Kidney capillary endothelial cell (primary cell): ENCODE measurements at places on chromosomes 11 and 22.

DNA sequence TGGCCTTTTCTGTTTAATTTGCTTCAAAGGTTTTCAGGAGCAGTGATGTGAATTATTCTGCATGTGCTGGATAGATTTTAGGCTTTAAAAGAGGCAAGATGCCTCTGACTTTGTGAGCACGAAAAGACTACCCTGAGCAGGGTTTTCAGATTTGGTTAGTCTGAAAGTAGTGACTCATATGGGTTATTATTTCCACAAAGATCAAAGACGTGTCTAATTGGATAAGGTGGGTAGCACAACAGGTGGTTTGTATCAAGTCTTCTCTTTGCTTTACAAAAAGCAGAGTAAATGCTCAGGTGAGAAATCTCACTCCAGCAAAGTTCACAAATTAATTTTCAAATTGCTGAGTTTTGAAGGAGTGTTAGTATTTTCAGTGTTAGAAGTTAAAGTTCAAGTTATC lies 37.6 kb upstream of the DBX1 start:
- DNase-seq, result no peak

DNA sequence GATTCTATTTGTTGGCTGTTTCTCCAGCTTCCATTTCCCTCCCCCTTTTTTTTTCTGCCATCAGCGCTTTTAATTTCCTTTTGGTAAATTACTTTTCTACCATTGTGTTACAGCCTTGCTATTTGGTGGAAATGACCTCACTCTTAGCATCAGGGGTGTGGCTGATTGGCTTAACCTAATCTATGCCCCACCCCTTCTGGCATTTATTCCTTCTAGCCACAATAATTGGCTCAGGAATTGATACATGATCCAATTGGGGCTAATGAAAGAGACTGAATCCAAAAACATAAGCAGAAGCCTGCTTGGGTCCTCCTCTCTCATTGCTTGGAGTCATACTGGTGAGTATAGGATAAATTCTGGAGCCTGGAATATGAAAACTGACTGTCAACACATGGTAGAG lies 402.4 kb upstream of the LRRC4C start:
- no peak for DNase-seq

GRCh38 chr11:132080127-132080526 lies 709.7 kb downstream of the NTM start:
- DNase-seq, result no peak

- no peak for DNase-seq
Observed at GRCh38 chr22:30210235-30210909, 36.2 kb downstream of the LIF start.

DNA sequence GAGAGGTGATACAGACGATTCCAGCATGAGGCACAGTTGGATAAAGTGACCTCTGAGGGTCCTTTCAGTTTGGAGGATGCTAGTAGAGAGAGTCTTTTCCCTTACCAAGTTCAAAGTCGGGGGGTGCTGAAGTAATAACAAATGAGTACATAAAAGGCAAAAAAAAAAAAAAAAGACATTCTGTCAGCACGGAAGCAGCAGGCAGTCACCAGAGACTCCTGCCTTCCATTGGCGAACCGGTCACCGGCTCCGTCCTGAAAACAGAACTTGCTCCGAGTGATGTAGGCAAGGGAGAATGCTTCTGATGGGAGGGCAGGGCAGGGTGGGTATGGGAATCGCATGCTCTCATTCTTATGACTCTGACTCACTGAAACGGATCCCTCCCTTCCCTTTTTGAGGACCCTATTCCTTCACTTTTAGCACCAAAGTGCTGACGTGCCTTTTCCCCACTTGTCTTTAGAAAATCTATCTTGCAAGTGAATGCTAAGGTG lies 65.9 kb downstream of the PRR5L start:
- DNase-seq, result no peak

GRCh38 chr11:1765871-1766718 lies 2.4 kb upstream of the CTSD start:
- DNase-seq, result no peak

DNA sequence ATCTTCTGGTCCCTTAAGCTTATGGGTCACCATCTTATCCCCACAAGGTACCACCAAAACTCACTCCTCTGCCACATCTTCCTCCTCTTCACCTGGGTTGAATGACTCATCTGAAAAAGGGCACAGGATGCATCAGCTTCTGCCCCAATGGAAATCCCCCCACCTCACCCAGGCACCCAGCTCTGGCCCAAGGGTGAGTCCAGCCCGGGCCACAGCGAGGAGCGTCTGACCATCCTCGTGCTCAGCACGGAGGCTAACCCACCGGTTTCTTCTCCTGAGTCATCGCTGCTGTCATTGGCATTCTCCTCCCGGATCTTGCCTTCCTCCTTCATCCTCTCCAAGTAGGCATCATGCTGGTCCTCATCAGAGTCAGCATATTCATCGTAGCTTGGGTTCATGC lies 5.3 kb upstream of the TNKS1BP1 start:
- no peak for DNase-seq

DNA sequence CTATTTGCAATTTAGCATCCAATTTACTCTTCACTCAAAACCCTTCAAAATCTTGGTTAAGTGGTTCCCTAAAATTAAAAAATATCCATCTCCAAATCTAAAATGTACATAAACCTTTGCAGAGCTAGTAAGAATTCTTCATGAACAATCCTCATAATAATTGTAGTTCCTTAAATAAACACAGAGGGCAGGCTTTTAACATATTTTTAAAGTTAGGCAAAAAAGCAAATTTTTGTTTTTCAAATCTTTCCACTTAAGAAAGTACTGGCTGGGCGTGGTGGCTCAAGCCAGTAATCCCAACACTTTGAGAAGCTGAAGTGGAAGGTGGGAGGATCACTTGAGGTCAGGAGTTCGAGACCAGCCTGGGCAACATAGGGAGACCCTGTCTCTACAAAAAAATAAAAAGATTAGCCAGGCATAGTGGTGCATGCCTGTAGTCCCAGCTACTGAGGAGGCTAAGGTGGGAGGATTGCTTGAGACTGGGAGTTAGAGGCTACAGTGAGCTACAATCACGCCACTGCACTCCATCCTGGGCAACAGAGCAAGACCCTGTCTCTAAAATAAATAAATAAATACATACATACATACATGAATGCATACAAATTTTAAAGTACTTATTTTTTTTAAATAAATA lies 25.1 kb upstream of the PLAAT3 start:
- peak; percentile 15 for DNase-seq

DNA sequence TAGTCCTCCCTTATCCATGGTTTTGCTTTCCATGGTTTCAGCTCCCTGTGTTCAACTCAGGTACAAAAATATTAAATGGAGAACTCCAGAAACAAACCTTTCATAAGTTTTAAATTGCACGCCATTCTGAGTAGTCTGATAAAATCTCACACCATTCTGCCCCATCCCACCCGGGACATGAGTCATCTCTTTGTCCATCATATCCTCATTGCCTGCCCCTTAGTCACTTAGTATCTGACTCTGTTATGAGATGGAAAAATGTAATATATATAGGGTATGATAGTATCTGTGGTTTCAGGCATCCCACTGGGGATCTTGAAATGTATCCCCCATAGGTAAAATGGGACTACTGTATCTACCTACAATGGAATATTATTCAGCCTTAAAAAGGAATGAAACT lies 35.5 kb upstream of the FGF3 start:
- peak; percentile 54 for DNase-seq

DNA sequence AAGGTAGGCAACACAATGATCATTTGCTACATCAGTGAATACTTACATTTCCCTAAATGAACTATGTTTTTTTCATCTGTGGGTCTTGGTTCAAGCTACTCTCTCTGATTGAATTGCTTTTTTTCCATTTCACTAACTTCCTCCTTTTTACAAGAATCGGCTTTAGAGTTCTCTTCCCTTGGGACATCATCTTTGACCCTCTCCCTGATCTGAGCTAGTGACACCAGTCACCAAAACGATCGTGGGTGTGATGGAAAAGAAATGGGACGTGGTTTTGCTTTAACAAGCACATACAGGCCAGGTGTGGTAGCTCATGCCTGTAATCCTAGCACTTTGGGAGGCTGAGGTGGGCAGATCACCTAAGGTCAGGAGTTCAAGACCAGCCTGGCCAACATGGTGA lies 129.9 kb downstream of the WT1 start:
- DNase-seq, result no peak

- DNase-seq, result no peak
Observed at GRCh38 chr11:76296731-76297542, 84.0 kb downstream of the THAP12 start.

GRCh38 chr22:40665312-40665711 lies 14.0 kb upstream of the MCHR1 start:
- no peak for DNase-seq

- no peak for DNase-seq
Observed at GRCh38 chr22:19598054-19598855, 74.0 kb upstream of the CLDN5 start.

- no peak for DNase-seq
Observed at GRCh38 chr11:35304386-35304775, 115.0 kb downstream of the SLC1A2 start.

DNA sequence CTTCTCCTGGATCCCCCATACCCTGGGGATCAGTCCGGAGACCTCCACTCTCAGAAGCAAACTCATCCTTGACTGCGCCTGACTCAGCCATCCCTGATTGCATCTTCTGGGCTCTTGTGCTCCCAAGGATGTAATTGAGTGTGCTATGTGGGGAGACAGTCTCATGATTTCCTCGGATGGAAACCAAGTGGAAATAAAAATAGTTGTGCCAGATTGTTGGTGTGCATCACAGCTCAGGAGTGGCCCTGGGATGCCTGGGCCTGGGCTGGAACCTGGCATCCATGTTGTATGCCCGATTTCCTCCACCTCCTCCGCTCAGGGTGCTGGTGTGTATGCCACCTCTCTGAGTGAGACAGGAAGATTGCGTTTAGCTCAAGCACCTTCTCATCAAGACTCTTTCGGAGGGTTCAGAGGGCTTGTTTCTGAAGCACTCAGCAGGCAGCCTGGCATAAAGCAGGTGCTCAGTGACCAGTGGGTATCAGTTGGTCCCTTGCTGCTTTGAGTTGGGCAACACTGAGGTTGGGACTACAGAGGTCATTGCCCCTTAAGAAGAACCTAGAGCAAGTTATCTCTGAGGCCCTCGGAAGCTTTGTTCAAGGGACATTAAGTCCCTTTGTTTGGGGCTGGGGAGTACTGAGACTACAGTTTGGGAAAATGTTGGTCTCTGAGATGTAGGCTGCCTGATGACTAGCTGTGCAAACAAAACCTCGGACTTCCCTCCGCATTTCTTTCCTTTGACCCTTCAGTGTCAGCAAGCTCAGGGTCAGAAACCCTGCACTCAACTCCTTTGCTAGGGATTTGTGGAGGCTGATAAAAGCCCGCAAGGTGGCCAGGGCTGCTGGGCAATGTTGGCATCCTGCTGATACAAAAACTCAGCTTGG lies 24.8 kb upstream of the MICAL2 start:
- peak; percentile 49 for DNase-seq

DNA sequence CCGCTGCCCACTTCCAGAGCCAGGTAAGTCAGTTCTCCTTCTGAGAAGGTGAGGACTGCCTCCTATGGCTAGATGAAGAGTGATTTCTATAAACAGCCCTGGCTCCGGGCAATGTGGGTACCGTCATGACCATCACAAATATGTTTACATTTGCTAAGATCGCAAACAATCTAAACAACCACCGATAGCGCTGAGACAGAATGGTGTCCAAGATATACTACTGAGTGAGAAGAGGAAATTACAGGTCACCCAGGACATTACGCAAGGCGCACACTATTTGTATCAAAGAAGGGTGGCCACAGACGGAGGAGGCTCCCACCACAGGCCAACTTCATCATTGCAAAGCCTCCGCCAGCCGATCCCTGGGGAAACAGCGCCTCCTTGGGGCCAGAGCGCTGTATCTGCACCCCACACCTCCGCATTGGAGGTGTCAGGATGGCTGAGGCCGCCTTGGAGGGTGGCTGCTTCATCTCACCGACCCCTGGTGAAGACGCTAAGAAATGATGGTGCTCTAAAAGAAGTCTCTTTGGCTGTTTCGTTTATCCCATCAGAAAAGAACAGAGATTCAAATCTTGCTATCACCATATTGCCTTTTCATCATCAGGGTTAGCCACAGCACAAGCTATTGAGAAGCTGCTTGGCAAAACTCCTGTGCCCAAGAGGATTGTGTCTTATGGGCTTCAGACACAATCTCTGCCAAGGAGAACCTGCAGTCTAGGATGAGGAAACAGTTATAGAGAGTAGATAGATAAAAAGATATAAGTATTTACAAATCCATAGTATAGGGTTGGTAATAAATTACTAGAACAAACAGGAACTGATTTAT lies 12.3 kb upstream of the ASRGL1 start:
- DNase-seq, result peak; percentile 28
